ENCODE measurements at places on chromosomes 5 and 9. TPM values are rescaled to one million over a fixed set of nuclear protein-coding genes. Genes with fewer than 3 reads are reported as not detected.

DNA sequence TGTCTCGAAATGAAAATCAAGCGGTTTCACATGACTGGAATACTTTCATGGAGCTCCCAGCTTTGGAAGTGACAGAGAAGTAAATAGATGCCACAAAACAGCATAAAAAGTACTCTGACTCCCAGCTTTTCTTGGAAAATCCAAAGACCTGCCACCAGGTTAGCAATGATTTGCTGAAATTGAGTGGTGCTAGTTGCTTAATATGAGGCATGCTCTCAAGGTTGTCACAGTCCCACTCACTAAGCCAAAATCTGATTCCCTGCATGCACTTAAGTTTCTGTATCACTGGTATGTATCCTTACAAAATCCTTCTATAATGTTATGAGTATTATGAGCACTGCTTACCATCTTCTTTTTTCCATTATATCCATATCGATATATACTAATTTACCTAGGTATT, 13.0 kb upstream of the SH3RF2 start:
- peak; percentile 32 for DNase-seq

DNA sequence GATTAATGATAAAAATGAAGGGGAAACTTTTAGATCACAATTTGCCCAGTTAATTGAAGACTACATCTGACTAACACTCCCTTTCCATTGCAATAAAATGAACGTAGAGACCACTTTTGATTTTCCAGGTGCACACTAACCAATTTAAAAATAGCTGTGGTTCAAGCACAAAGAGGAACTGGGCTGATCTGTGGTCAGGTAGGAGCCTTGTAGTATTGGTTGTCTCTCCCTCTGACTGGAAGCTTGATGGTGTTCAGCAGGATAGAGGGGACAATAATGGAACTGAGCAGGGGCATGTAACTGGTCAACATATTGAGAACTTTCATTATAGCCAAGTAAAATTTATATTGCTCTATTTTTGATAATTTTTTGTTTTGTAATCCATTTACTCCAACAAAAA, 886.8 kb upstream of the SEMA6A start:
- DNase-seq = no peak

GRCh38 chr9:37939575-37940095, 35.7 kb upstream of the SLC25A51 start:
- no peak for DNase-seq

GRCh38 chr5:126280846-126281245, 142.4 kb upstream of the GRAMD2B start:
- DNase-seq = no peak

- no peak for DNase-seq
These were observed 42.8 kb downstream of the PDE4D start for GRCh38 chr5:59850766-59851165.

GRCh38 chr9:16532681-16533450, 337.6 kb downstream of the BNC2 start:
- DNase-seq = no peak

- DNase-seq = no peak
These were observed 394.3 kb downstream of the OSTF1 start for GRCh38 chr9:75482566-75482965.

GRCh38 chr5:181058786-181059296, 18.8 kb downstream of the BTNL9 start:
- no peak for DNase-seq

DNA sequence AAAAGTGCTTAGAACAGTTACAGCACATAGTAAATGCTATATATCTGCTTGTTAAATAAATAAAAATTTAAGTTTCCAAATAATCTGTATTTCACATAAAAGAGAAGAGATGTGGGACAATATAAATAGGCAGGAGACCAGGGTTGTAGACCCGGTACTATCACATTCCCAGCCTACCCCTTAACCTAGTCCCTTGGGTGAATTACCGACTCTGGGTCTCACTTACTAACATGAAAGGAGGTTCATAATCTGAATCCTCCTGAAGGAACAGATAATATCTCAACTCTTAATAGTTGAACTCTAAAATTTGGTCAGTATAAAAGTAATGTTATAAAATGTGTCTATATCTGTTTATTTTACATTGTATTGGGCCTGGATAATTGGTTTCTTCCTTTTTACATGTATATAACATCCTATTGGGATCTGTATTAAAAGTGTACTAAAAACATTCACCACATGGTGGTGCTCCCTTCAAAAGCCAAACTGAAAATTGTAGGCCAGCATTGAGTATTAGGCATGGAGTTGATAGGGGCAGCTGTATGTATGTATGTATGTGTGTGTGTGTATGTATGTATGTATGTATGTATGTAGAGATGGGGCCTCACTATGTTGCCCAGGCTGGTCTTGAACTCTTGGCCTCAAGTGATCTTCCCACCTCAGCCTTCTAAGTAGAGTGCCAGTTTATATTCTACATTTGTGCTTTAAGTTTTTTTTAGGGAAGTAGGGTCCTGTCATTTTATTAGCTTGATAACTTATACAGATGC, 64.2 kb upstream of the ABL1 start:
- no peak for DNase-seq

- DNase-seq = no peak
These were observed 6.7 kb upstream of the WNT8A start for GRCh38 chr5:138077064-138077696.

DNA sequence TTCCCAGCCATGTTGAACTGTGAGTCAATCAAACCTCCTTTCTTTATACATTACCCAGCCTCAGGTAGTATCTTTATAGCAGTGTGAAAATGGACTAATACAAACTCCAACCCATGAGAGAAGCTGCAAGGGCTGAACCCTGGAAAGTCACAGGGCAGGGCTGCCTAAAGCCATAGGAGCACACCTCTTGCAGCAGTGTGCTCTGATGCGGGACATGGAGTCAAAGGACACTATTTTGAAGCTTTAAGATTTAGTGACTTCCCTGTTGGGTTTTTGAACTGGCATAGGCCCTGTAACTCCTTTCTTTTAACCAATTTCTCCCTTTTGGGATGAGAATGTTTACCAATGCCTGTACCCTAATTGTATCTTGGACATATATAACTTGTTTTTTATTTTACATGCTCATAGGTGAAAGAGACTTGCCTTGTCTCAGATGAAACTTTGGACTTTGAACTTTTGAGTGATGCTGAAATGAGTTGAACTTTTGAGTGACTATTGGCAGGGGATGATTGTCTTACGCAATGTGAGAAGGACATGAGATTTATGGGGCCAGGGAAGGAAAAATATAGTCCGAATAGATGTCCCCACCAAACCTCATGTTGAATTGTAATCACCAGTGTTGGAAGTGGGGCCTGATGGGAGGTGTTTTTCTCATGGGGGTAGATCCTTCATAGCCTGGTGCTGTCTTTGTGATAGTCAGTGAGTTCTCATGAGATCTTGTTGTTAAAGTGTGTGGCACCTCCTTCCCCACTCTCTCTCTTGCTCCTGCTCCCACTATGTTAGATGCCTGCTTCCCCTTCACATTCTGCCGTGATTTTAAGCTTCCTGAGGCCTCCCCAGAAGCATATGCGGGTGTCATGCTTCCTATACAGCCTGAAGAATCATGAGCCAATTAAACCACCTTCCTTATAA, 159.5 kb upstream of the SPEF2 start:
- DNase-seq = no peak

GRCh38 chr5:172666251-172666650, 25.2 kb downstream of the NEURL1B start:
- DNase-seq = no peak

GRCh38 chr5:136133222-136133921, 727 bp downstream of the SMAD5 start:
- no peak for DNase-seq

DNA sequence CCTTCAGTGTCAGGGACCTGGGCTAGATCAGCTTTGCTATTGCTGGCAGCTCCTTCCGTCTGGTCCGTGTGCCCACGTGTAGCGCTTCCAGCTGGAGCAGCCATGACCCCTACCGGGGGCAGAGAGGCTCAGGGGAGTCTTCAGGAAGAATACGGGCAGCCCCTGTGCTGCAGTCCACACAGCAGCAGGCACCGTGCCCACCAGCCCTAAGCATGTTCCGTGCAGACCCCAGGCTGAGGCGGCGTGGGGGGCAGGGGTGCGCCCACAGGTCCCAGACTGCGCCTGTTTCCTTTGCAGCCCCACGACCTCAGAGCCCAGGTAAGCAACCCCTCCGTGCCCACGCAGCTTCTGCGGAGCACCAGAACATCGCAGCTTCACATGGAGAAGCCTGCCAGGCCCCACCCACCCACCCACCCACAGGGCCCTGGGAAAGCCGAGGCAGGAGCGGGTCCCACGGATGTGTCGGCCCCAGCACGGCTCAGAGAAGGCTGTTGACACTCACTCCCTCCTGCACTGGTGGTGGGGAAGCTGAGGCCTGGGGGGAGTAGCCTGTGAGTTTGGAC, 83.1 kb downstream of the KCNT1 start:
- DNase-seq = no peak

DNA sequence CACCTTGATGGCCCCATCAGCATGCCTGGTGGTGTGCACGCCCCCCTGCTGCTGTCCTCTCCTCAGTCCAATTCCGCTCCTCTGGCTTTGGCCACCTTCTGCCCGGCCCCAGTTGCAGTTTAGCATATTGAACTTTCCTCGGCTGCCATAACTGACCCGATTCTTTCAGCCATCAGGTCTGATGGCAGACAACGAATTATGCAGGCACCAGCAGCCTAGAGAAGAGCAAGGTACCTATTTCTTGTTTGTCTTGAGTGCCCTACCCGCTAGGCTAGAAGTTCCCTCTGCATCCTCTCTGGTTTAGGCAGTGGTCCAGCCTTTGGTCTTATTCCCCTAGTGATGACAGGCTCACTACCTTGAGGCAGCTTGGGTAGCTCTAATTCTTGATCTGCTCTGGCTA, 43.0 kb upstream of the SLC25A51 start:
- no peak for DNase-seq

- DNase-seq = no peak
These were observed 151.1 kb downstream of the ARL15 start for GRCh38 chr5:54159153-54159892.

DNA sequence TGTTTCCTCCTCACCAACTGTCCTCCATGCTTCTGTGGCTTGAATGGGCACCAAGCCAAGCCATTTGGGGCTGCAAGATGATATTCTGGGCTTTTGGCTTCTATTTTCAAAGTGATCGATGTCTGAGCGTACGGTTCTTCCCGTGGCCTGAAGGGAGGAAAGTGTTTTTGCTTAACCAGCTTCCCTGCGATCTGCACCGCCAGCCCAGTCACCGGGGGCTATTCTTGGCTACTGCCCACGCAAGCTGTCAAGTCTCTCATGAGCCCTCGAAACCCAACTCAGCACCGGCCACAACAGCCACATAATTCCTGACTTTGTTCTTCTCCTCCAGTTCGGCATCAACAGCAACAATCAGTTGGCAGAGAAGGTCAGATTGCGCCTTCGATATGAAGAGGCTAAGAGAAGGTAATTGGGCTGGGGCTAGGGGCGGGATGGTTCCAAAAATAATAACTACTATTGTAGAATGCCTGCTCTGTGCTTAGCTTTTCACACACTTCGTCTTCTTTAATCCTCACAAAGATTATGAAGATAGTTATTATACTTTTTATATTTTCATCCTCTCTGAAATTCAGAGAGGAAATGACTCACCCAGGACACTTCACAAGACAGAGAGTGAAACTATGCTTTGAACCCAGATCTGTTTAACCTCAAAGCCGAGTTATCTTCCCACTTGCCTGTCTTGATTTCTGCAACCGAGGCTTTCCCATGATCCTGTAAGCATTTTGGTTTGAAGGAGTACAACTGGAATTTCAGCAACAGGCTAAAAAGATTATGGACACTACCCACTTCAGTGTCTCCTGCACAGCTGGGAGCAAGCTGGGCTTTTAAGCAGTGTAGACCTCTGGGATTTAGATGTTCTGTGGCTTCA, 76.4 kb upstream of the RARS1 start:
- DNase-seq = no peak

DNA sequence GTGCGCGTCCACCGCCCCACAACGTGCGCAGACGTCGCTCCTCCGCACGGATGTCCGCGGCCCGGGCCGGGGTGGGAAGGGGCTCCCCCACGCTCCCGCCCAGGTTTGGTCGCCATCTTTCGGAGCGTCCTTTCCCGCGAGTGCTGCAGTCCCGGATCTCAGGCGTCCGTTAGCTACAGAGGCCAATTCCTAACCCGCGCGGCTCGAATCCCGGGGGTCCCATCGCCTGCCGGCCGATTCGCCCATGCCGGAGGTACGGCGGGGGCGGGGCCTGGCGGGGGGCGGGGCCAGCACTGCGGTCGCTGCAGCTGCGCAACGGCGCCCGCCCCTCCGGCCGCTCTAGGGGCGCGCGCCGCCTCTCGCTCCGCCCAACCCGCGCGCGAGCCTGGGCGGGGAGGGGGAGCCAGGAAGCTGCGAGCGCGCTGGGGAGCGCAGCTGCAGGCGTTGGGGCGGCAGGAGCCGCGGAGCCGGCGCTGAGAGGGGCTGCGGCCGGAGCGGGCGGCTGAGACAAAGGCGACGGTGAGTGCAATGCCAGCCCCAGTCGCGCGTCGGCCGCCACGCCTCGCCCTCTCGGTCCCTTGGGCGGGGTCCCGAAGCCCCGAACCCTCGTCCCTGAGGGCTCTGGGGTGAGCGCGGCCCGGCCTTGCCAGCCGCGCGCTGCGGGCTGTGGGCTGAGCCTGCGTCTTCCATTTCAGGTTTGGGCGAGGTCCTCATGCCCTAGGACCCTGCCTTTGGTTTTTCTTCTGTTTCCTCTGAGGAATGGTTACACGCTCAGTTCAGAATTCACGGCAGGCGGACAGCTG, at the start of gene CDC42SE2:
Gene CDC42SE2, plus strand, starts transcription at position 406 of the 803 bp plus-strand sequence. CDS start 95,441 bp downstream, outside the sequence.
- no peak for DNase-seq

DNA sequence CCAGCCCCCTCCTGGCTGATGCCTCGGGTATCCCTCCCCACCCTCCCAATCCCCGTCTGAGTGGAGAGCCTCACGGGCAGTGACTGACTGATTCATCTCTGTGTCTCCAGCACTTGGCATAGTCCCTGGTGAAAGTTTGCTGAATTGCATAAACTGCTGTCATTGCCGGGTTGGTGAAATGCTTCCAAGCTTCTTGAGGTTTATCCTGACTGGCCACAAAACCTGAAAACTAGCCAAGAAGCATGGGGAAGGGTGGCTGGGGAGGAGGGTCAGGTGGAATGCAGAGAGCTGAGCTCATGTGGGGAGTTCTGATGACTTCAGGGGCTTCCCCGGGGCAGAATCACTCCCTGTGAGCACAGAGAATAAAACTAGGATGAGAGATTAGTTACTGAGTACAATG, 56.9 kb upstream of the GGTA1 start:
- DNase-seq = no peak

The ZDHHC11B gene
- 2.7 TPM for total RNA-seq

The OTP gene
- not detected for total RNA-seq

The OLFM1 gene
- 39.0 TPM for total RNA-seq

The CTNND2 gene
- total RNA-seq = 1.7 TPM

The ALDH7A1 gene
- 63.6 TPM for total RNA-seq

The PCDHGA6 gene
- 6.4 TPM for total RNA-seq

The ADGRV1 gene
- 10.6 TPM for total RNA-seq

Data from vagina (tissue), 2 donors.